ENCODE measurements at places on chromosomes 6 and 20.

DNA sequence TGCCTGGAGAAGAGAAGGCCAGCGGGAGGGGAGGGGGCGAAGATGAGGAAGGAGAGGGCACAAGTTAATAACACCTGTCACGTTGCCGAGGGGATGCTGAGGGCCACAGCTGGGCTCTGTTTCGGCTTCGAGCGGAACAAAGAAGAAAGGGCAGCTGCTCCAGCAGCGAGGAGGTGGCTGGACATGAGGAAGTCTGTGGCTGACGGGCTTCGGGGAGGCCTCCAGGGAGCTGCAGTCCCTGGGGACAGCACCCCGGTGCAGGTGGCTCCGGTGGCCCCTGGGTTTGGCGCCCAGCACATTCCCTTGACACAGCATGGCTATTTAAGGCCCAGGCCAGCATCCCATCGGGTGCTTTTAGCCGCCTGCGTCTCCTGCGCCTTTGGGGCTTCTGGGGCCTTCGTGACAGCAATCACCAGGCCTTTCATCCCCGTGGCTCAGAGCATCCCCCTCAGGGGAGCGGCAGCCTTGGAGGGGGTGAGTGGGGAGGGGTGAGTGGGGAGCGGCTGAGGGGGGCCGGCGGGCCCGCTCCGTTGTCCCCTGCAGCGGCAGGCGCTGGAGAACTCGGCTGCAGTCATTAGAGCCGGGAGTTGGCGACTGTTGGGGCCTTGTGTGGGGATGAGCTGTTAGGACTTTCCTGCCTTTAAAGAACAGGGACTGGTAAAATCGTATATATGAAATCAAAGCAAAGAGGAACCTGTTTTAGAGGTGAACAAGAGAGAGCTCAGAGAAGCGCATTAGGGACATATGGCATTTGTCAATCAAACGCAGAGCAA, 99.0 kb downstream of the TMEM242 start:
- DNase-seq: no peak

DNA sequence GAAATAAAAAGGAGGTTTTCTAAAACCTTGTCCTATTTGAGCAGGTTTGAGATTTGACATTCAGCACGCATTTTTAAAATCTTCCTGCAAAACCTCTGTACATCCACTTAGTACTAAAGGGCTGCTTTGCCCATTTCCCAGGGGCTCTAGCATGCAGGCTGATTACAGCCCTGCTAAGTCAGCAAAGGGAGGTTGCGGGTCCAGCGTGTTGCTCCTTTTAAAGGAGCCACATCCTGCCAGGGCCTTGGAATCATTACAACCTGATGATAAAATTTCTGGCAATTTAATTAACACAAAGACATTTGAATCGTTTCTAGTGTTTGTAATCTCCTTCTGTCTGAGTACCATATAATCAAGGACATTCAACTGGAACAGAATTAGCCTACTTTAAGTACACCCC, 455.1 kb upstream of the CITED2 start:
- DNase-seq: no peak

GRCh38 chr6:39102071-39102820, 12.7 kb downstream of the SAYSD1 start:
- DNase-seq: no peak

- no peak for DNase-seq
These were observed 52.7 kb downstream of the LHFPL5 start for GRCh38 chr6:35857853-35858252.

- no peak for DNase-seq
These were observed 930.8 kb downstream of the QKI start for GRCh38 chr6:164345327-164345726.

GRCh38 chr6:157023958-157024357, 246.8 kb downstream of the ARID1B start:
- no peak for DNase-seq
